ENCODE measurements at places on chromosomes 11 and 22.

DNA sequence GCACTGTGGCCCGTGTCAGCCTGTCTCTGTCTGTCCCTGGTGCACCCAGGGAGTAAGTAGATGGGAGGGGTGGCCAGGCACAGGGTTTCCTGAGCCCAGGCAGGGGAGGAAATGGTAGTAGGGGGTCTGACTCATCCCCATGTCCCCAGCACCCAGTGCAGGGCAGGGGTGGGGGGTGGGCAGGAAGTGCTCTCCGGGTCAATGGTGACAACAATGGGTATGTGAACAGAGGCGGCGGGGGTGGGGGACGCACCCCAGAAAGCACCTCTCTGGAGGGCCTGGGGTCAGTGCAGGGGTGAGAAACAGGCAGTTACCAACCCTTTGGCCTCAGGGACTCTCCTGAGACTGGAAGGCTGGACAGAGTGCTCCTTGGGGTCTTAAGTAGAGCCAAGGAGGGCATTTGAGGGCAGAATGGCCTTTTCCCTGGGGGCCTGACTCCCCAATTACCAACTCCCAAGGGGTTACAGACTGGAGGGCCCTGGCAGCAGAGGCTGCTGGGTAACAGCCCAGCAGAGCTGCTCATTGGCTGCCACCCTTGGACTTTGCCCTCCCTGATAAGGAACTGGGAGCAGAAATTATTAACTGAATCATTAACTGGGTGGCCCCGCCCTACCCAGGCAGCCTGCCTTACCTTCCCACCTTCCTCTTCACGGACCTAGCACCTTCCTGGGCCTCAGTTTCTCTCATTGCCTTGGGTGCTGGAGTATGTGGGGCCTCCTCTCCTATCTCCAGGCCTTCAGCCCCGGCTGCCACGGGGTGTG lies 4.2 kb downstream of the MYRF start:
- DNase-seq = no peak

GRCh38 chr11:112268406-112268805 lies 7.7 kb upstream of the PLET1 start:
- DNase-seq = no peak

- DNase-seq = no peak
Measured at GRCh38 chr22:23079814-23080521, 9.6 kb downstream of the GNAZ start.

- DNase-seq = peak; percentile 69
Measured at GRCh38 chr11:14908214-14908880, 16.3 kb upstream of the CYP2R1 start.

- no peak for DNase-seq
Measured at GRCh38 chr22:35425971-35426800, 26.2 kb downstream of the MCM5 start.

- DNase-seq = no peak
Measured at GRCh38 chr22:46617207-46617985, 2.8 kb upstream of the GRAMD4 start.

DNA sequence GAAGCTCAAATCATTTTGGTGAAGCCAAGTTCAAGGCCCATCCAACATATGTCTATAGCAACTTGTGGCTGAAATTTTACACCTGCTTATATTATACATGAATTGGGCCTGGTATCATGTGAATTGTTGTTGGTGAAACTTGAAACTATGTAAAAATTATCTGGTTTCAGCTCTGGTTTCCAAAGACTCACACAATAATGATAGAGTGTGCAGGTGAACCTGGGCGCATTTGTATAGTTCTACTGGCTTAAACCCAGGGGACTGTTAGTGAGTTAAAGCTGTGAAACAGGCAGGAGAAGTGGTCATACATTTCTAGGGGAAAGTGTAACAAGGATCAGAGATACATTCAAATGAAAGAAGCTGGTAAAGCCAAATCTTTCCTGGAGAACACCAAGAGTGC lies 627.3 kb downstream of the METTL15 start:
- DNase-seq = no peak

- DNase-seq = no peak
Measured at GRCh38 chr22:45903355-45904135, 73.4 kb downstream of the WNT7B start.

DNA sequence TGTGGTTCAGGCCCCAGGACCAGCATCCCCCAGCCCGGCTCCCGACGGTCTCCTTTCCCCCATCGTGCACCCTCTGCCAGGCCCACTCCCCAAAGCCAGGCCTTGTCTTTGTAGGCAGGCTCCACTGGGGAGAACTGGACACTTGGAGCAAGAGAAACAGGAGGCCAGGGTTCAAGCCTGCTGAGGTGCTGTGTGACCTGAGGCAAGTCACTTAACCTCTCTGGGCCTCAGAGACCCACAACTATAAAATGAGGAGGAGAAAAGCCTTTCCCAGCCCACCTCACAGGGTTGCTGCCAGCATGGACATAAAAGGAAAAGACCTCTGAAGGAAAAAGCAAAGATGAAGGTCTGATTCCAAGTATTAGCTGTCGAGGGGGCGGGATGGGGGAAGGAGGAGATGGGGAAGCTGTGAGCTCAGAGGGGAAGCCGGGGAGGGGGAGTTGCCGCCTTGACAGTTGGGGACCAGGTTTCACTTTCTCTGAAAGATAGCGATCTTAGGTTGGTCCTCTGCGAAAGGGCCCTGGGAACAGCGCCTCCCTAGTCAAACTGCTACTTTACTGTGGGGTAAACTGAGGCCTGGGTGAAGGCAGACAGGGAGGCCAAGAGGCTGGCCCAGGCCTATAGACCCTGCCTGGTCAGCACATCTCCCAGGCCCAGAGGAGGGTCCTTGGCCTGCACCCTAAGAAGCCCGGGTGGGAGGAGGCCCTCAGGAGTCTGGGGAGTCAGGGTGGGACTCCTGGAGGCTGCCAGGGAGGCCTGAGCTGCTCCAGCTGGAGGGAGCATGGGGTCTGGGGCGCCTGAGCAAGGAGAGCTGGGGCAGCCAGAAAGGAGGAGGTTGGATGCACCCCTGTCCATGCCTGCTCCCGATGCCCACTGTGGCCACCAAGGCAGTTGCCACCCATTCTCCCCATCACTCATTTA lies 991 bp upstream of the OSM start:
- peak; percentile 68 for DNase-seq

GRCh38 chr11:90465553-90465952 lies 242.7 kb upstream of the CHORDC1 start:
- DNase-seq = no peak

DNA sequence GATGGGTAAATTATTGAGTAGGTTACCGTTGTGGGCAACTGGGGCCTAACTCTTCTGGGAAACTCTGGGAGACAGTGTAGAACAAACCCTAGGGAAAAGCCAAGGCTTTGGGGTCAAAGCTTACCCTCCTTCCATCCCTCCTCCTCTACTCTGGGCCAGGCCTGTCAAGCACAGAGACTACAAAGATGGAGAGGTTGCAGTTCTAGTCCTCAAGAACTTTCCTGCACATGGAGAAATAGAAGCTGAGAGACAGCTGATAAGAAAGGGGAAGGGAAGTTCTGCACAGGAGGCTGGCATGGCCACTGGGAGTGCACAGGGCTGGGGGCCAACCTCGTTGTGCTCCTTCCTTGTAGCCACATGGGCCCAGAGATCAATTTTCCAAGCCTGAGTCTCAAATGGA lies 67.2 kb upstream of the ALX4 start:
- no peak for DNase-seq

- no peak for DNase-seq
Measured at GRCh38 chr11:12210200-12210599, 99.8 kb downstream of the MICAL2 start.

- DNase-seq = no peak
Measured at GRCh38 chr11:64485074-64485473, 105.9 kb upstream of the SLC22A12 start.

- DNase-seq = no peak
Measured at GRCh38 chr11:1598816-1599215, 722 bp upstream of the KRTAP5-2 start.

DNA sequence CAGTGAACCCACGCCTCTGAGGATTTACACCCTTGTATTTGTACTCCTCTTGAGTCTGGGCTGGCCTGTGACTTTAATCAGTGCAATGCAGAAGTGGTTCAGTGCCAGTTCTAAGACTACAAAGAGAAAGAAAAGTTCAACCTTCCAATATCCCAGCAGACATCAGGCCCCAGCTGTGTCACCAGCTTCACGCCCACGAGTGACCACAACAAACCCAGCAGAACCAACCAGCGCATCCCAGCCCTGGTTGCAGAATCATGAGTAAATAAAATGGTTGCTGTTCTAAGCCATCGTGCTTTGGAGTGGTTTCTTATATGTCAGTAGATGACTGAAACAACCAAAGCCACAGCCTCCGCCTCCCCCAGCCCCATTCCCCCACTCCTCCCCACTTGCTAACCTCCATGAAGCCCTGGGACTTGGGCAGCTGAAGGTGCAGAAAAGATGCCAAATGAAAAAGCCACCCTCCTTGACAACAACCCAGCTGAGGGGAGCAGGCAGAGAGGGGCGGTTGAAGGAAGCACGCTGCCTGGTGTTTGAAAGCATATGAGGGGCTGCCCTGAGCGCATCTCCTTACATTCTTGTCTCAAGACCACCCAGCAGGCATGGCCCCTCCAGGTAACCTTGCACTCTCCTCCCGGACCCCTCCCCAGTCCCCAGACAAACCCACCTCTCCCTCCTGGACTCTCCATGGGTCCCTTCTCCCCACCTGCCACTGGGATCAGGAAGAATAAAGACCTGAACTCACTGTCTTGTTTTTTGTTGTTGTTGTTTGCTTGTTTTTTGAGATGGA lies 20.9 kb downstream of the TSKU start:
- DNase-seq = no peak

DNA sequence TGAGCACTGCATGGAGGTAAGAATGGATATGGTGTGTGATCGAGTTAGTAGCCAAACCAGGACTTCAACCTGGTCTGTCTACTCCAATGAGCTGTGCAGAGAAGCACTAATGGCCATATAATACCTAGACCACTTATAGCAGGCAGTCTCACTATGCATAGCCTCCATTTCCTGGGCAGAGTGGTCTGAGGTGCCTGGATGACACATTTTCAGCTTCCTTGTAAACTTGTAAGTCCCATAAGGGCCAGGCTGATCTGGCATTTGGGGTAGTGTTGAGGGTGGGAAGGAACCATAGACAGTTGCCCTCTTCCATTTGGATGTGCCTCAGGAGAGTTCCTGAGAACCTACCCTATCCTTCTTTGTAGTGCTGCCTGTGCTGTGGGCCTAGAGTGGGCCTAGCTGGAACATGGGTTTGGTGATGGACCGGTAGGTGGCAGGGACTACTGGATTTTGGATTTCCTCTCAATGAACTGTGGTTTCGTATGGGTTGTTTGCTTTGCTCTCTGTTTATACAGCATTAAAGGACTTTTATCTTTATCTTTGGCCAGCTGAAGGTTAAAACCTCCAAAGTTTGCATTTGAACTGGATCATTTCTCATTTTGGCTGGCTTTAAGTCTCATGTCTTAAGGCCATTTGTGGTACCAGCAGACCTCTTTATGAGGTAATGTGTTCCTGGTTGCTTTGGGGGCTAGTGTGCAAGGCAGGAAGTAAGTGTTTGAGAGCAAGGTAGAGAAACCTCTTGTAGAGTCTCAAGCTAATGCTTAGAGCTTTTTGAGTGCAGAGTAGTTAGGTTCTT lies 86.9 kb downstream of the STIM1 start:
- DNase-seq = no peak

DNA sequence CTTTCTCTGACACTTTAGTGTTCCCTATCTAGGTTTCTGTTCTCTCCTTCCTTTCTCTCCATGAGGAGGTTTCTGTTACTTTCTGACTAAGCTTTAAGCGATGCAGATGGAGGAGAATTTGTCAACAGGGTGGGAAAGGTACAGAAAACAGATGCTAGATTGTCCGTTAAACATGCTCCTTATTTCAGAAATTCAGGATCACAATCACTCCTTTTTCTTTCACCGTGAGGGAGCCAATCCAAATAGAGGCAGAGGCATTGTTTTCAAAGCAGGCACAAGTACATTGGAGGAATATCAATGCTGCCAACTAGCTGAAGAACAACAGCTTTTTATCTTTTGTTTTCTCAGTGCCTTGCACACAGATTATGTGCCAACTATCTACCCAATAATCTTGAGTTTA lies 215.7 kb upstream of the FOLH1 start:
- no peak for DNase-seq

- DNase-seq = no peak
Measured at GRCh38 chr11:76885390-76886097, 24.8 kb downstream of the ACER3 start.

- no peak for DNase-seq
Measured at GRCh38 chr22:30866811-30867271, 101.7 kb downstream of the MORC2 start.

GRCh38 chr11:81444297-81444696 lies 1289.4 kb downstream of the FAM181B start:
- no peak for DNase-seq

- no peak for DNase-seq
Measured at GRCh38 chr11:75655605-75656004, 13.2 kb downstream of the MAP6 start.

- peak; percentile 88 for DNase-seq
Measured at GRCh38 chr22:41925783-41926460, 684 bp downstream of the TNFRSF13C start.

DNA sequence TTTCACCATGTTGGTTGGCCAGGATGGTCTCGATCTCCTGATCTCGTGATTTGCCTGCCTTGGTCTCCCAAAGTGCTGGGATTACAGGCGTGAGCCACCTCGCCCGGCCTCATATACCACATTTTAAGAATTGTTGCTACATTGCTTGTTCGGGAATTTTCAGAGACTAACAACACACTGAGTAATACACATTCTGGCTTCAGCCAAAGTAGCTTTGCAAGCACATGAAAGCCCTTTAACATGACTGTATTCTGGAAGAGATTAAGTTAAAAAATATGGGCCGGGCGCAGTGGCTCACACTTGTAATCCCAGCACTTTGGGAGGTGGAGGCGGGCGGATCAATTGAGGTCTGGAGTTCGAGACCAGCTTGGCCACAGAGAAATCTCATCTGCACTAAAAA lies 15.0 kb downstream of the CRTAM start:
- DNase-seq = no peak

GRCh38 chr22:24819487-24819886 lies 13.5 kb downstream of the SGSM1 start:
- no peak for DNase-seq
